A673 (cell line): ENCODE measurements at places on chromosomes 5 and 9.

DNA sequence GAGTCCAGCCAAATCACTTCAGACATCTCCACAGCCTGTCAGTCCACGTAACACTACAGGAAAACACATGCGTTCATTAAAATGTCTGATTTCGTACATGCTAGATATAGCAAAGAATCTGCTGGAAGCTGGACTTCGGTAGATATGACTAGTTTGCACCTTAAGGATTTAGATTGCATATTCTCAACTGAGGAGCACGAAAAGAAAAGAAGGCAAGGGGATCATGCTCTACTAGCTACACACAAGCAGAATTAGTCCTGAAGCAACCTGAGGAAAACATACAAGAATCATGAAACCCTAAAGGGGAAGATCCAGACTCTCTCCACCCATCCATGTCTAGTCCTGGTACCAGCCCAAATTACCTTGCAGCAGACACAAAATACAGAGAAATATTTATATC, 36.1 kb upstream of the SSBP2 start:
- no peak for DNase-seq
- peaks cover 32% of the 10 kb centered on the region for H3K4me1 ChIP-seq
- no peaks in the 10 kb centered on the region for H3K36me3 ChIP-seq
- H3K27me3 ChIP-seq: no peaks in the 10 kb centered on the region

DNA sequence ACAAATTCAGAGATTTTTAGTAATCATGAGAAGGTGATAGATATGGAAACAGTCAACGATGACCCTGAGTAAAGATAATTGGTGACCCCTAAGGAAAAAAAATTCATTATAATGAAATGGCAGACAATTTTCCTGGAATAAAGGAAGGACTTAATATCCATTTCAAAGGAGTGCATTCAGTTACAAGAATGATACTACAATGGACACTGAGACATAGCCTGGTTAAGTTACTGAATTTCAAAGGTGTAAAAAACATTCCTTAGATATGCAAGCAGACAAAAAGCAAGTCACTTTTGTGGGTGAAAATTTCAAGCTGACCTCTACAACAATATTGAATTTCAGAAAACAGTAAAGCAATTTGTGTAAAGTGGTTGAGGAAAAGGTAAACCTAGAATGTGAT, 1012.5 kb upstream of the SEMA6A start:
- no peak overlapping the region for H3K27ac ChIP-seq
- no peak for DNase-seq
- no peaks in the 10 kb centered on the region for H3K27me3 ChIP-seq
- no peaks in the 10 kb centered on the region for H3K36me3 ChIP-seq
- no peak overlapping the region for H3K4me3 ChIP-seq

GRCh38 chr9:83633255-83633654, 10.3 kb downstream of the IDNK start:
- DNase-seq: no peak
- H3K27me3 ChIP-seq: no peaks in the 10 kb centered on the region
- H3K4me1 ChIP-seq: peaks cover 16% of the 10 kb centered on the region
- no peaks in the 10 kb centered on the region for H3K36me3 ChIP-seq

DNA sequence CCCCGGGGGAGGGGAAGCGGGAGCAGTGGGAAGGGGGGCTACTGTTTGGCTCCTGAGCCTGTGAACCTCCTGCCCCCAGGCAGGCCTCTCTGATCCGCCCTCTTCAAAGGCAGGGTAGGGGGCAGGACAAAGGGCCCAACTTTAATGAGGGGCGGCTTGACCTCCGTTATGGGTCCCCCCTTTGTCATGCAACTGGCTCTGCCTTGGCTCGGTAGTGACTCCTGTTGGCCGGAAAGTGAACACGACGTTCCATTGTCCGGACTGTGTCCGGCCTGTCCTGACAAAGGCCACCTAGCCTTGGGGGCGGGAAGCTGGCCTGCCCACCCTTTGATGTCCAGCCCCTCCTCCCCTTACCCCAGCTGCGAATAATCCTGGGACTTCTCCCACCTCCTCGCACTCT, 1.3 kb downstream of the CDX1 start:
- H3K36me3 ChIP-seq: no peaks in the 10 kb centered on the region
- H3K27ac ChIP-seq: no peak overlapping the region
- H3K27me3 ChIP-seq: no peaks in the 10 kb centered on the region
- peaks cover 7% of the 10 kb centered on the region for H3K4me1 ChIP-seq
- DNase-seq: no peak
- H3K4me3 ChIP-seq: no peak overlapping the region

DNA sequence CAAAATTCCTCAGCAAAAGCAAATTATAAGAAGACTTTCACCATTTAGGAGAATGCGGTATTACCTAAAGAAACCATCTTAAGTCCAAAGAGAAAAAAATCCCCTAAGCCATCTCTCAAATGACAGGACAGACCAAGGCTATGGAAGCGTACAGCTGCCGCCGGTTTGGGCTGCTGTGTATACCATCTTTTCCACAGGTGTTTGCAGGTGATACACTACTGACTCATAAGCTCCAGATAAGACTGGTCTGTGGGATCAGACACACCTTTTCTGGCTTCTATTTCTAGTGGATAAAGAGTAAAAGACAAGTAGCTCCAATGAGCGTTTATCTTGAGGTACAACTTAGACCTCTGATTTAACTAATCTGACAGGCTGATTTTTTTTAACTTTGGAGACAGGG, 7.7 kb downstream of the CDKN2AIPNL start:
- H3K36me3 ChIP-seq: peaks cover 17% of the 10 kb centered on the region
- H3K4me1 ChIP-seq: no peaks in the 10 kb centered on the region
- no peaks in the 10 kb centered on the region for H3K27me3 ChIP-seq
- DNase-seq: no peak

GRCh38 chr5:58188262-58188651, 271.6 kb downstream of the PLK2 start:
- no peaks in the 10 kb centered on the region for H3K36me3 ChIP-seq
- H3K4me1 ChIP-seq: no peaks in the 10 kb centered on the region
- DNase-seq: no peak
- H3K27ac ChIP-seq: no peak overlapping the region

DNA sequence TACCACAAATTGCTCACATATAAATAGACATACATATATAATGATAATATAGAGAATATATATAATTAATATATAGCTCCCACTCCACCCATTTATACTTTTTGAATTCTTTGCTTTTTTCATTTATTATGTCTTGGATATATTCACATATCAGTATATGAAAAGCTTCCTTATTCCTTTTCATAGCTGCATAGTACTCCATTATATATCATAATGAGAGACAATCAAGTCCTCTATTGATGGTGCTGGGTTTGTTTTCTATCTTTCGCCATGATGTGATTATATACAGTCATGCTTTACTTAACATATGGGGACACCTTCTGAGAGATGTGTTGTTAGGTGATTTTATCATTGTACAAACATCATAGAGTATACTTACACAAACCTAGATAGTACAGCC, 51.6 kb upstream of the ELL2 start:
- H3K4me3 ChIP-seq: no peak overlapping the region
- no peaks in the 10 kb centered on the region for H3K27me3 ChIP-seq
- no peak overlapping the region for H3K27ac ChIP-seq
- H3K4me1 ChIP-seq: peaks cover 4% of the 10 kb centered on the region
- H3K36me3 ChIP-seq: no peaks in the 10 kb centered on the region

GRCh38 chr5:169115461-169116124, 185.3 kb downstream of the SLIT3 start:
- H3K36me3 ChIP-seq: no peaks in the 10 kb centered on the region
- H3K4me1 ChIP-seq: no peaks in the 10 kb centered on the region
- no peak overlapping the region for H3K27ac ChIP-seq
- peaks cover 4% of the 10 kb centered on the region for H3K27me3 ChIP-seq
- DNase-seq: no peak
- no peak overlapping the region for H3K4me3 ChIP-seq

- no peaks in the 10 kb centered on the region for H3K36me3 ChIP-seq
- no peak overlapping the region for H3K4me3 ChIP-seq
- no peaks in the 10 kb centered on the region for H3K4me1 ChIP-seq
These were observed 102.7 kb upstream of the VCAN start for GRCh38 chr5:83368835-83369234.

DNA sequence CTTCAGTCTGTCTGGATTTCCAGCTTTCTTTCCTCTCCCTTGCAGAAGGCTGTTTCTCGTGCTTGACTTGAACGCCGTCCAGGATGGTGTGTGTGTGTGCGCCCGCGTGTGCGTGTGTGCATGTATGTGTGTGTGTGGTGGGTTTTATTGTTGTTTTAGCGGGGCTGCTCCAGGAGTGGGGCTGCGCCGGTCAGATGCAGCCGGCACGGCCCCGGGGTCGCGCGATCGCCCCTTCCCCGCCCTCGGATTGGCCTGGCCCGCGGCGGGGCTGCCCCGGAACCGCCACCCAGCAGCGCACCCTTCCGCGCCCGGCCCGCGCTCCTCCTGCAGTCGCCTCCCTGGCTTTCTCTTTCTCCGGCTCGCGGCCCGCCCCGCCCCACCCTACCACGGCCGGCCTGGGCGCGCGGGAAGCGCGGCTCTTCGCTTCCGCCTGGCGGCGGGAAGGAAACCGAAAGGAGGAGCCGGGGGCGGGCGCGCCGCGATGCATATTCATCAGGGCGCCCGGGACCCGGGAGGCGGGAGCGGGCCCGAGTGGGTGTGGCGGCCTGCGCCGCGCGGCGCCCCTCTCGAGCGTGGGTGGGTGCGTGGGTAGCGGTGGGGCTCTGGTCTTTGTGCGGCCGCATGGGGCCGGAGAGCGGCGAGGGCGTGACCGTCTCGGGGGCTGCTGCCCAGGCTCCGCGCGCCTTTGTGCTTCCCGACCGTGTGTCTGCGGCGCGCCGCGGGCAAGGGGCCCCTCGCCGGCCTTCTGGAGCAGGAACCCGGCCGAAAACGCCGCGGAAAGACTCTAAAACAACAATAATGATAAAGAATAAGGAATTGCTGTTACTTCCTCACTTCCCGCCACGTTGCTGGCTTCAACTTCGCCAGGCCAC, 8.5 kb upstream of the NFIB start:
- H3K4me1 ChIP-seq: peaks cover 43% of the 10 kb centered on the region
- H3K36me3 ChIP-seq: no peaks in the 10 kb centered on the region
- peak overlapping the region; percentile 96 for H3K27ac ChIP-seq
- DNase-seq: peak; percentile 93
- H3K4me3 ChIP-seq: peak overlapping the region; percentile 60
- H3K27me3 ChIP-seq: no peaks in the 10 kb centered on the region

DNA sequence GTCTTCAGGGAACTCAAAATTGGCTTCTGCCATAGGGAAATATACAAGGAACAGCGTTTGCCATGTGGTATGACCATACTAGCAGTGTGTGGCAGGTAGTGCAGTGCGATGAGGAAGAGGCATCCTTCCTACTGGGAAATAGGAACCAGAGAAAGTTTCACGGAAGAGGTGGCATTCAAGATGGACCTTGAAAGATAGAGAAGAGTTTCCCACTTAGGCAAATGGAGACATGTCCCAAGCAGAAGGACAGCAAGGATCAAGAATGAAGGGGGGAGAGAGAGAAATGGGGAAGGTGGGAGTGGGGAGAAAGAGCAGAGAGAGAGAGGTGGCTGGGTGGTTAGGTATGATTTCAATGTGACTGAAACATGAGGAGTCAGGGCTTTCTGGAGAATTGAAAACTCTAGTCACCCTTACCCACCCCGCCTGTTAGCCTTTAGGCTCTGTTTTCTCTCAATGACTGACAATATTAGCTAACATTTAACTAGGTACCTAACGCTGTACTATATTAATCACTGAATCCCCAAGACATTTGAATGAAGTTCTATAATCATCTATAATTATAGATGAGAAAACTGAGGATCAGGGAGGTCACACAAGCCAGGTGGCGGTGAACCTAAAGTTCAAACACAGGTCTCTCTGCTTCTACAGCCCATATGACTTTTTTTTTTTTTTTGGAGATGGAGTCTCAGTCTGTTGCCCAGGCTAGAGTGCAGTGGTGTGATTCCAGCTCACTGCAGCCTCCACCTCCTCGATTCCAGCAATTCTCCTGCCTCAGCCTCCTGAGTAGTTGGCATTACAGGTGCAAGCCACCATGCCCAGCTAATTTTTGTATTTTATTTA, 171.3 kb downstream of the NR3C1 start:
- H3K36me3 ChIP-seq: no peaks in the 10 kb centered on the region
- no peak overlapping the region for H3K4me3 ChIP-seq
- no peak overlapping the region for H3K27ac ChIP-seq
- no peak for DNase-seq

- no peak for DNase-seq
- H3K27ac ChIP-seq: no peak overlapping the region
- H3K27me3 ChIP-seq: peaks cover 30% of the 10 kb centered on the region
- no peaks in the 10 kb centered on the region for H3K36me3 ChIP-seq
- H3K4me3 ChIP-seq: no peak overlapping the region
These were observed 848.8 kb upstream of the DMAC1 start for GRCh38 chr9:8648271-8648845.

DNA sequence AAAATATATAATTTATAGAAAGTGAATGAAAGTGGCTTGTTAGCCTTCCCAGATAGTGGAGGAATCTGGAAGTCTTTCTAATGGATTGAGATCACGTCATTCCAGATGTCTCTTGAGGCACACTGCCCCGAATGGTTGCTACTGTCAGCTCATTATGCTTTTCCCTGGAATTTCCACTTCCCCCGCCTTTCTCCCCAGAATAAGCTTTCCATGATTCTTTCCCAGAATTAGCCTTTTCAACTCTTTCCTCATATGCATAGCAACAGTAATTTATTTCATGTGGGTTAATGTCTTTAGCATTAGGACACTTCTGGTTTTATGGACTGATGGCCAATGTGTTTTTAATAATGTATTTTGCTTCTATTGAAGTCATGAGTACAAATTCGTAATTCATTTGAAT, 81.5 kb downstream of the PALM2AKAP2 start:
- DNase-seq: no peak
- no peak overlapping the region for H3K4me3 ChIP-seq
- H3K27me3 ChIP-seq: no peaks in the 10 kb centered on the region
- no peaks in the 10 kb centered on the region for H3K4me1 ChIP-seq

DNA sequence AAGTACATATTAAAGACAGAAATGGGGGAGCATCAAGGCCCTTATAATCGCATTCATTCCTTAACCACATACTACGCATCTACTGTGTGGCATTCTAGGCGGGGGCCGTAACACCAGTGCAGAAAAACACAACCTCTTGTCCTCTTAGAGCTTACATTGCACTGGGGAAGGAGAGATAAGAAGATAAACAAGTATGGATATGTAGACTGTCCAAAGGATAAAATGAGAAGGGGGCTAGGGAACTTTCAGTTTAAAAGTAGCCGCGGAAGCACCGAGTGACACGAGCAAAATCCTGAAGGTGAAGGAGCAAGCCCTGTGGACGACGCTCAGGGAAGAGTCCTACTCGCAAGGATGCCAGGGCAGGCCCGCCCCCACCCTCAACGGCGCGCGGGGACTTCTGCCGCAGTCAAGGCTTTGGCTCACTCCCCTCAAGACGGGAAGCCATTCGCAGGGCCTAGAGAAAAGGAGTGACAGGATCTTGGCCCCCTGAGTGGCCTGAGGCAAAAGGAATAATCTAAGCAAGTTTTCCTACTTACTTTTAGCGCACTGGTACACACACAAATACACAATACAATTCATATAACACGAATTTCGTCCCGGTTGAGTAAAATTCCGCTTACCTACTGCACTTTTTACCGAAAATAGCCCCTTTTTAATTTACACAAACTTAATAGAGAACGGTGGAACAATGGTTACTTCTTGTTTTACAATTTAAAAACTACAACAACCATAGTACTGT, 1.3 kb upstream of the NIPBL start:
- peak overlapping the region; percentile 92 for H3K4me3 ChIP-seq
- no peaks in the 10 kb centered on the region for H3K27me3 ChIP-seq
- peaks cover 32% of the 10 kb centered on the region for H3K4me1 ChIP-seq
- peak; percentile 70 for DNase-seq

GRCh38 chr5:178587763-178588611, 2.2 kb downstream of the COL23A1 start:
- H3K36me3 ChIP-seq: no peaks in the 10 kb centered on the region
- H3K4me1 ChIP-seq: peaks cover 13% of the 10 kb centered on the region
- peak; percentile 32 for DNase-seq
- no peaks in the 10 kb centered on the region for H3K27me3 ChIP-seq
- H3K27ac ChIP-seq: no peak overlapping the region
